HT1080 (cell line): ENCODE measurements at places on chromosomes 1 and 21.

DNA sequence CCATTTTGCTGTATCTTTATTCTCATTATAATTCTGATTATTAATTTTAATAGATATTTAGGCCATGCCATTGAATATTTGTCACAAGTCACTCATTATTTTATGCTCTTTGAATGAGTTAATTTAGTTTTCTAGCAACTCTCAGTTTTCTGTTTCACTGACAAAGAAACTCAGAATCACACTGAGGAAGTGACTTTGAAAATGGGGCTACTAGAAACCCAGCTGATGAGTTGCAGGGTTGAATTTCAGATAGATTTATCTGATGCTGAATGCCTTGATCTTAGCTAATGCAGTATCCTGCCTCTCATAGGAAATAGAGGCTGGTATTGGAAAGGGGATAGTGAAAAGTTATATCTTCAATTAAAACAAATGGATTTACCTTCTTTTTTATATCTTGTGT is 67.4 kb upstream of the PLA2G4A start:
- no peak for DNase-seq

- no peak for DNase-seq
These were observed 2.2 kb upstream of the CDC42BPA start for GRCh38 chr1:227320476-227320875.

- peak; percentile 84 for DNase-seq
These were observed 76.9 kb downstream of the CLIC6 start for GRCh38 chr21:34745557-34746255.

GRCh38 chr1:21324368-21325141 is 34.3 kb upstream of the ECE1 start:
- DNase-seq = peak; percentile 96

DNA sequence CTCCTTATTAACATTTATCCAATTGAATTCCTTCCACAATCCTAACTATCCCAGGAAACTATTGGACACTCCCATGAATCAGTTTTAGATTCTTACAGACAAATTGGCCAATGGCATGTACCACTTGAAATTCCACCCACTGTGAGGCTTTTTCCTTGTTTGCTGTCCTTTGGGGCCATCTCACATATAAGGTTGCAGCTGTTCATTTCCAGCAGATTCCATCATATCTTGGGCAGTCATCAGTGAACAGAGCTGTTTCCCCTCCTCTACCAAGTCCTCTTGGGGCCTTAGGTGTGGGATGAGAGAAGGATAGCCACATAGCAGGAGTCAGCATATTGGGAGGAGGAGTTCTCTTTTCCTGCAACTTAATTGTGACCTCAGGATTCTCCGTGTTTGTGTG is 109.1 kb downstream of the HHAT start:
- DNase-seq = no peak

- no peak for DNase-seq
These were observed 209.8 kb downstream of the DISC1 start for GRCh38 chr1:231836227-231836893.

DNA sequence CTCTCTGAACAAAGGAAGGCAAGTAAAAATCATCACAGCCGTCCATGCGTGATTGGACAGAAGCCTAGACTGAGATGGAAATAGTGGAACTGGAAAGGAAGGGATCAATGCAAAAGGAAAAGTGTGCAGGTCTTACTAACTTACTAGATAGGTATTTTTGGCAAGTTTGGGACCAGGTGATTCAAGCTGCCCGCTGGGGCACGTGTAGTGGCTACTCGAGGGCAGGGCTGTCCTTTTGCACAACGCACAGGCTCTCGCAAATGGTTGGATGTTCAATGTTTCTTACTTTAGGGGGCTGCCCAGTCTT is 566 bp upstream of the ALG6 start:
- no peak for DNase-seq

DNA sequence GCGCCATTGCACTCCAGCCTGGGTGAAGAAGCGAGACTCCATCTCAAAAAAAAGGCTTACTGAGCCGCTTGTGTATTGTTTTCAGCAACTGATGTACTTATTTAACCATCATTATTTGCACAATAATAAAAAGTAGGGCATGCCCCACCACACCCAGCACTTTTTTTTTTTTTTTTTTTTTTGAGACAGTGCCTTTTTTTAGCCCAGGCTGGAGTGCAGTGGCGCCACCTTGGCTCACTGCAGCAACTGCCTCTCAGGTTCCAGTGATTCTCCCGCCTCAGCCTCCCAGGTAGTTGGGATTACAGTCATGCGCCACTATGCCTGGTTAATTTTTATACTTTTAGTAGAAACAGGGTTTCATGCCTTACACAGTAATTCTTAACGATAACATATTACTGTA is 12.2 kb upstream of the TRNAU1AP start:
- DNase-seq = peak; percentile 25

DNA sequence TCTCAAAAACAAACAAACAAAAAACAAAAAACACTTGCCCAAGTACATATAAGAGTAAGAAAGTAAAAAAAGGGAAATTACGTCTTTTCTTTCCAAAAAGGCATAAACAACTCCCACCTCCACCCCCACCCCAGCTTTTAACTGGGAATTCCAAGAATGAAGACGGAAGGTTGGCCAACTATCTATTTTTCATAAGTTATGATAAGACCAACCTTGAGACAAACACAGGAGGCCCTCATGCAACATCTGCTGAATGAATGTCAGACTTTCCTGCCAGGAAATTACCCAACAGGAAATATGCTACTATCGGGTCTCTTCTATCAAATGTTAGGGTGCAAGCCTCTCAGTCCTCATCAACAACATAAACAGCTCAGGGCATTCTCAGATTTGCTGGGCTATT is 1.9 kb downstream of the BSDC1 start:
- DNase-seq = no peak

GRCh38 chr1:46034601-46035516 is 97.6 kb downstream of the PIK3R3 start:
- no peak for DNase-seq

DNA sequence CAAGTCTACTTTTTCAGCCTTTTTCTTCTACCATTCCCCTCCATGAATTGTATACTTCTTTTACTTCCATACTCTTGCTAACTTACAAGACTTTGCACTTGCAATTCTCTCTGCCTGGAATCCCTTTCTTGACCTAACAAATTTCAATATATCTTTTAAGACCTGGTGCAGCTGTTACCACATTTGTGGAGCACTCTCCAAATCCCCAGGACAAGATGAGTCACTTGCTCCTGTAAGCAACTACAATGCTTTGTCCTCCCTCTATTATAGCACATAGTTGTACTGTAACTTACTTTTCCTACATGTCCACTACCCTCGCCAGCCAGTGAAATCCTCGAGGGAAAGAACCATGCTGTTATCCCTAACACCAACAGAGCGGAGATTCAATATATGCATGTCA is 43.1 kb downstream of the WARS2 start:
- peak; percentile 7 for DNase-seq

GRCh38 chr1:25624156-25624555 is 7.6 kb downstream of the MAN1C1 start:
- DNase-seq = no peak

GRCh38 chr1:153616144-153616916 is at the start of gene S100A14:
TSS of gene S100A14 (minus strand) at chr1:153616325. CDS start at chr1:153615858, 467 bp downstream.
- no peak for DNase-seq

DNA sequence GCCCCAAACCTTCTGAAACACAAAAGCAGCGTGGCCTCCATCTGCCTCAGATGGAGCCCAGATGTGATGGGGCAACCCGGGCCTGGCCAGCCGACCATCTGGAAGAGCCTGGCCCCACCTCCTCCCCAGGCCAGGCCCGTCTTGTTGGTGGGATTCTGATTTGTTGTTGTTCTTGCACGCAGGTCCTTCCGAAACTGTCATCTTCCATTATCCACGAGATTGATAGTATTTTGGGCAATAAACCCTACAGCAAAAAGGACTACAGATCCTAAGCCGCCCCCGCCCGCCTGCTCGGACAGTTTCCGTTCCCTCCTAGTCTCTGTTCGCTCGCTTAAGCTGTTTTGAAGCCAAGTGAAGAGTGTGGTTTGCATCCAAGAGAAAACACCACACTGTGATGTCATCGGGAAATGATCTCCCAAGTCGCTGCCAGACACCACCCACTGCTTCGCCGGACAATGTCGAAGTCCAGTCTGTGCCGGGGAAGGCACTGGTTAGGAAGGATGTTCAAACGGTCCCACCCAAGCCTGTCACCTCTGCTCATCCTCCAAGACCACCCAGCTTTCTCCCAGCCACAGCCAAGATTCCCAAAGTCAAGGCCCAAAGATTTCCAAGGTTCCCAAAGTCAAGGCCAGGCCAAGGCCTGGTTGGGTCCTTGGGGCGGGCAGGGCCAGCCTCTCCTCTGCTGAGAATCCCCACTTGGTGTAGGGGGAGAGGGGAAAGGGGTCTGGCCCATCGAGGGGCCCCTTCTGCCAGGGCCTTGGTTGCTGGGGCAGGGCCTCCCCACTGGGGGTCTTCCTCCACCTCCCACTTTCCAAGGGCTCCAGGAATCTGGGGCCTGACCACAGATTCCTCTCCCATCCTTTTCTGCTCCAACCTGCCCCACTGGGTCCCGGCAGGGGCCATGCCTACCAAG is 52.9 kb downstream of the KCNAB2 start:
- DNase-seq = no peak

GRCh38 chr1:5688081-5689077 is 303.8 kb downstream of the NPHP4 start:
- DNase-seq = no peak
